ENCODE measurements at places on chromosomes 2 and 18.
A peak's percentile ranks its signal among the peaks of the same experiment; 100 is the strongest.

- DNase-seq, result peak; percentile 89
Observed at GRCh38 chr2:160492401-160493226, 993 bp downstream of the RBMS1 start.

- no peak for DNase-seq
Observed at GRCh38 chr2:240730501-240731177, 39.0 kb downstream of the AQP12A start.

- DNase-seq, result no peak
Observed at GRCh38 chr2:241812730-241813643, 4.0 kb downstream of the NEU4 start.

- DNase-seq, result no peak
Observed at GRCh38 chr2:222424276-222424728, at the start of gene SGPP2. TSS of gene SGPP2 (plus strand) at chr2:222424543. CDS start at chr2:222424603, 60 bp downstream.

GRCh38 chr2:175877845-175878544 is 124.1 kb downstream of the LNPK start:
- no peak for DNase-seq

GRCh38 chr2:113977660-113978523 is 88.0 kb downstream of the ACTR3 start:
- DNase-seq, result peak; percentile 57

DNA sequence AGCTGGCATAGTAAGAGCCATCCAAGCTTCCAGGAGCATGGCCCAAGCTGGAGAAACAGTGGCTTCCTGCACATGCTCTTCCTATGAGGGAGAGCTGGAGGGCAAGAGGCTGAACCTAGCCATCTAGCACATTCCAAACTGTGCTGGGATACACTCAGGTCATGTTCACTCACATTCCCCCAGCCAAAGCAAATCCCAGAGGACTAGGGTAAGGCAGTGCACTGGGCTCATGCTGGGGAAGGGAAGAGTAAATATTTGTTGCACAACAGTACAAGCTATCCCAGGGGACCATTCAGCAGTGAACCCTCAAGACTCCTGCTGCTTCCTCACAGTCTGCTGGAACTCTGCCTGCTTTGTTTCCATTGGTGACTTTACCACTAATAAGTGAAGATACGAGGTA is 20.7 kb upstream of the GYPC start:
- DNase-seq, result no peak

- no peak for DNase-seq
Observed at GRCh38 chr2:236853585-236854051, 232.1 kb upstream of the COPS8 start.

DNA sequence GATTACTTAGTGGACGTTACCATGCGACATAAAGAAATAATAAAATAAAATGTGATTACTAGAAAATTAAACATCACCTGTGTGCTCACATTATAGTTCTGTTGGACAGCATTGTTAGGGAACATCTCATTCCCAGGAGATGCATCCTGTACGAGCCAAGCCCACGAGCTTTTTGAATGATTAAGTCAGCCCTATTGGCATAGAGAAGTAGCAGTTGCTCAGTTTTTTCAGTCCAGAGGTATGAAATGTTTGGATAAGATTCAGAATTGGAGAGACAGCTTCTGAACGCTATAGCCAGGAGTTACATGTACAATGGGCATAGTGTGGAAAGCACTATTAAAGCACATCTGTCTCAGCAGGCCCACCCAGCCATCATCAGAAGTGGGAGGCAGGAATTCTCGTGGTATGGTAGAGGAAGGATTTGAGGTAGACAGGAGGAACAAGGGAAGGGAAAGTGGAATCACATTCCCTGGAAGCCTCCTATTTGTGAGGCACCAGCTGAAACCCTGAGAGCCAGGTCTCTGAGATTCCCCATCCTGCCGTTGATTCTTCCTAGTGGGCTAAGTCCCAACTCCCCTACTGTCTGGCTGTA is 8.6 kb downstream of the SPATS2L start:
- DNase-seq, result no peak

GRCh38 chr2:189522435-189523151 is 58.0 kb downstream of the SLC40A1 start:
- no peak for DNase-seq

- no peak for DNase-seq
Observed at GRCh38 chr18:42915299-42915698, 200.2 kb downstream of the RIT2 start.

DNA sequence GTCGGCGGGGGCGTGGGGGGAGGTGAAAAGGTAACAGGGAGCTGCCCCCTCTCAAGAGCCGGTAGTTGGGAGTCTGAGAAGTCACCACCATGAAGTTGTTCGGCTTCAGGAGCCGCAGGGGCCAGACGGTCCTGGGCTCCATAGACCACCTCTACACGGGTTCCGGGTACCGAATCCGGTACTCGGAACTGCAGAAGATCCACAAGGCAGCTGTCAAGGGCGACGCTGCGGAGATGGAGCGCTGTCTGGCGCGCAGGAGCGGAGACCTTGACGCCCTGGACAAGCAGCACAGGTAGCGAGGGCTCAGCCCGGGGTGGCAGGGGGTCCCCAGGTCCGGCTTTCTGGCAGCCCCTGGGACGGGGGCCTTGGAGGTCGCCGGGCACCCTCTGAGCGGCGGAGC is 47.1 kb upstream of the ZNF519 start:
- DNase-seq, result no peak

DNA sequence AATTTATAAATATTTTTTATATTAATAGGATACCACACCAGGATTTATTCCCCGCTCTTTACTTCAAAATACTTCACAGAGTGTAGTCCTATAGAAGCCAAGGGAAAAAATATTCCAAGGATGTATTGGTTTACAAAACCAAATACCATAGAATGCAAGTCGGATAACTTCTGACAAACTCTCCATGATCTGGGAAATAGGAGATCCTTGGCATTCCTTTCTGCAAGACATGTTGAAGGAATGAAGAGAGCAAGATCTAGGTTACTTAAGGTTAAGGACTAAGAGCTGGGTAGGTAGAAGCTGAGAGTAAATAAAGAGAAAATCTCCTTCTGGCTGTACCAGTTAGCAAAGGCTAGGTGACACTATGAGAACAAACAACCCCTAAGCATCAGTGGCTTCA is 141.2 kb downstream of the LRATD1 start:
- DNase-seq, result no peak

DNA sequence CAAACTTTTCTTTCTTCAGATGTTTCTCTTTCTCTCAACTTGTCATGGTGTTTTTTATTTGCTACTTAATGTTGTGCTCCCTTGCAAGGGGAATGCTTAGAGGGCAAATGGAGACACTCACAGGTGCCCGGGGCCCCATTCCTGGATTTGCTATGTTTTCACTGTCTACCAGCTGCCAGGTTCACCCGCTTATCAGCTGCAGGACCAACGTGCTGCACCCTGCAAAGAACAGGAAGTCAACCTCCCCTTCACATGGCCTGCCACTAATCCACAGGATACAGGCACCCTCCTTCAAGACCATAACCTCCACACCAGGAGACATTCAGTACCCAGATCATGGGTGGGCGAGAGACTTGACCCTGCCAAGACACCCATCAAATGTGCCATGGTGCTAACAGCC is 237.6 kb upstream of the STON1 start:
- DNase-seq, result no peak

- DNase-seq, result no peak
Observed at GRCh38 chr2:46804794-46805193, 110.8 kb downstream of the MCFD2 start.

DNA sequence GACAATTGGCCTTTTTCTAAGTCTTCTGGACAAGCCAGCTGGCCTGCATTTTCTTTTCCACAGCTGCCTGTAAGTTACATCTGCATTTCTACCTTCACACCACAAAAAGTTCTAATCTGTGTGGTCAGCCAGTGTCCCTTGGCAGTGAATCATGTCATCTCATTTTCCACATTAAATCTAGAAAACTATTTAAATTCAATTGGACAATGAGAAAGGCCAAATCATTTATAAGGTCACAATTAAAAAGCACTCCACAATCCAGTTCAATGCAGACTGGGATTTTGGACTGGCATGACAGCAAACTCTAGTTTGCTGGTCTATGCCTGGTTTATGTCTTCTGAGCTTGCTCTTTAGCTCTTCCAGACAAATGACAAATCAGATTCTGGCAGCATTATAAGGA is 494.2 kb upstream of the SPHKAP start:
- DNase-seq, result peak; percentile 60

DNA sequence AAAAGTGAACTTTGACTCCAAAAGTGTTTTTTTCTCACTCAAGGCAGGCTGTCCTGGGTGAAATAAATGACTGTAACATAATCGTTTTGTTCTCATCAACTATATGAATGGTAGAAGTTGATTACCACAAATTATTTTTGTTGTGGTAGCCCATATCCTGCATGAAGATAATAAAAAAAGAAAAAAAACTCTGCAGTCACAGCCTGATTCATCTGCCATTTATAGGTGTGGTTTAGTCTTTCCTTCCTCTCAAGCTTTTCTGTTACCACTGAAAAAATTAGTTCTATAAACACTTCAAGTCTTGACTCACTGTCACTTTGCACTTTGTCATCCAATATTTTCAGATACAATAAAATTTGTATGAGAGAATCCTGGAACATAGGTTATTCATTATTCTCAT is 522.0 kb downstream of the PLCL1 start:
- DNase-seq, result no peak

DNA sequence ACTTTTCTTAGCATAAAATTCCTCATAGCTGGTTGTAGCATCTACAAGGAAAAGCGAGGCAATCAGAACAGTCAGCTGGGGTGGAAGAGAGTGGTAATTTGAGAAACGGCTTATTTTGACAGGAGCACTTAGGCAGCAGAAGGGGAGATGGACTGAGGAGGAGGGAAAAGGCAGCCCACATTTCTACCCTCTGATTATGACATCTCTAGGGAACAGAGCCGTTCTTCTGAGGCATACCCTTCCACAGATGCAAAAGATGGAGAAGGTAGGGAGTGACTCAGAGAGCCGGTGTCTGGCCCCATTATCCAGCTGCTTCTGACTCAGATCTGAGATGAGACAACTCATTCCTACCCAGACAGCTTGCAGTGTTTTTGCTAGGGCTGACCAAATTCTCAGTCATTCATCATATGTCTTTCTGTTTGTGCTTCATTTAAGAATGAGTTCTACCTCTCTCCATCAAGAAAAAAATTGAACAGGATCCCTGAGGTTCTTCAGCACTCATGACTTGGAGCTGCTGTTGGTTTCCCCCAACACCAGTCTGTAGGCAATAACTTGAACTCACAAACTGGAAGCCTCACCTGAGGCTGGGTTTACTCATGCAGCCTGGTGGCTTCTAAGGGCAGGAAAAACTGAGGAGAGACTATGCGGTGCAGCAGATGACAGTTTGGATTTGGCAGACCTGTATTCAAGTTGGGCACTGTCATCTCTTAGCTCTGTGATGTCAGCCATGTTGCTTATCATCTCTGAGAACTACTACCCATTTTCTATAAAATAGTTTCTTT is 15.9 kb upstream of the SEC11C start:
- no peak for DNase-seq

DNA sequence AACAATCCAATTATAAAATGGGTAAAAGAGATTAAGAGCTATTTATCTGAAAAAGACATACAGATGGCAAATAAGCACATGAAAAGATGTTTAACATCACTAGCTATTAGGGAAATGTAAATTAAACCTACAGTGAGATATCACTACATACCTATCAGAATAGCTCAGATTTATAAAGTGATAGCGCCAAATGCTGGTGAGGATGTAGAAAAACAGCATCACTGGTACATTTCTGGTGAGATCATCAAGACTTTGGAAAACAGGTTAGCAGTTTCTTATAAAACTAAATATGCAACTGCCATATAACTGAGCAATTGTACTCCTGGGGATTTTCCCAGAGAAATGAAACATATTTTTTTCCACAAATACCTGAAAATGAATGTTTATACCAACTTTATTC is 100.4 kb downstream of the ACOXL start:
- no peak for DNase-seq

DNA sequence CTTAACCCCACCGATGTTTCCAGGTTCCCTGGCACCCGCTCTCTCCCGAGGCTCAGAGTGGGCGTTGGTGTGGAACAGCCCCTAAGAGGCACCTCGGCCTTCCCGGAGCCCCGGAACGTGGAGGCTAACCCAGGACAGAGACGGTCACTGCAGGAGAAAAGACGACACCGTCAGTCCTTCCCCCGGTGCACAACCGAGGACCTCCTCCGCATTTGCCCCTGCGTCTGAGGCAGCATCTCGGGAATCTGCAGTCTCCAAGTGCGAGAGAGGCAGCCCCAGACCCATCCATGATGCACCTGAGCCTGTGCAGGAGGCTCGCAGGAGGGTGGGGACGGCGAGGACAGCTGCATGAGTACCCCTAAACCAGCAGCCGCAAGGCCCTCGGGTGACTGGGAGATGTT is 204.9 kb upstream of the SALL3 start:
- no peak for DNase-seq

- no peak for DNase-seq
Observed at GRCh38 chr2:119114266-119114665, 44.3 kb downstream of the C1QL2 start.

GRCh38 chr2:6970976-6971480 is 53.8 kb downstream of the RNF144A start:
- no peak for DNase-seq

DNA sequence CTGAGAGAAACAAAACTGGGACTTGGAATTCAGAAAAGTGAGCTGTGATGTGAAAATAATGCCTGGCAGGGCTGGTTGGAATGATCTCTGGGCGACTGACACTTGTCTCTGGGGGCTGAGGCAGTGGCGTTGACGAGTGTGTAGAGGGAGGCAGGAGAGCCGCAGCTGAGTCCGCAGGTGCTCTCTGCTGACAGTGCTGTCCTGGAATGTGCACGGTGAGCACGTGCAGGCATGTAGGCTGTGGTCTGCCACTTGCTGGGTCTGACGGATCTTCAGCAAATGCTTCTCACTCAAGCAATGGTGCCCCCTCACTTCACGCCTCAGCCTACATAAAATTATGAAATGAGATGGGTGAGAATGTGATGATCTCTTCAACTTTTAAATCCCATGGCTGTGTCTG is 38.5 kb upstream of the ATP9B start:
- DNase-seq, result no peak

- DNase-seq, result no peak
Observed at GRCh38 chr18:13577781-13578180, 148.6 kb downstream of the FAM210A start.

DNA sequence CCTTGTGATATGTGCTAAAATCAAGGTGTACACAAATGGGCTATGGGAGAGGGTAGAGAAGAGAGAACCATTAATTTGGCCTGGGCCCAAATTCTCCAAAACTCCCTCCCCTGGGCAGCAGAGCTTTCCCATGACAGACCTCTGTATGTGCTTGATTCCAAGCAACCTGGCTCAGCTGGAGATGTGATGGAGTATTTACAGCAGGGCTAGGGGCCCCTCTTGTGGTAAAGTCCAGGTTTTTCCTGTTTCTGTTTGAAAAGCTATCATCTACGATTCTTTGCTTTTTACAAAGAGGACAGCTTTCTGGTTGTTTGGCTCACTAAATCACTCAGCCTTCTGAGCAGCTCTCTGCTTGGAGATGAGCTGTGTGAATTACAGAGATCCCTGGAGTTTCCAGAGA is 40.3 kb downstream of the KCNS3 start:
- no peak for DNase-seq

- no peak for DNase-seq
Observed at GRCh38 chr18:63603772-63604171, 16.6 kb downstream of the SERPINB13 start.

DNA sequence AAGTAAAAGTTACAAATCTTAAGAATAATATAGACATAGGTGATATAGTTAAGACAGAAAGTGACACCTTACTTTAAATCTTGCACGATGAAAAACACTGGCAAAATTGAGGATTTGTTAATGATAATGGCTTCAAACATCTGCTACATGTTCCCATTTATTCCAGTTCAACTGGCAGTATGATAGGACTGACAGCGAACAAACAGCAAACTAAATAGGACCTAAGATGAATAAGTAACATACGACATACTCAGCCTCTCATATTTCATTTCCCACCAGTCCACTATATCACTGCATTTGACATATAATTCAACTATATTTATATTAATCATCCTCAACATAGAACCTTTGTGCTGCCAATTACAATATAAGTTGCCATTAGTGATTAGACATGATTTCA is 36.3 kb downstream of the ACVR1C start:
- no peak for DNase-seq

Measured in right forelimb (tissue), 1 donor.